IMR-90 (cell line): ENCODE measurements at places on chromosomes 1 and 21. TPM values are rescaled to one million over a fixed set of nuclear protein-coding genes. Genes with fewer than 3 reads are reported as not detected.

GRCh38 chr1:91476533-91477217, 24.0 kb upstream of the CDC7 start:
- DNase-seq = no peak
- no peak overlapping the region for H3K27ac ChIP-seq
- no peak overlapping the region for H3K4me3 ChIP-seq
- H3K27me3 ChIP-seq = no peaks in the 10 kb centered on the region; the same call in 1 of the 2 replicates

The HLX gene
- total RNA-seq = 3.9 and 4.3 TPM in 2 replicates

The CYP4X1 gene
- not detected in 2 replicates for total RNA-seq

DNA sequence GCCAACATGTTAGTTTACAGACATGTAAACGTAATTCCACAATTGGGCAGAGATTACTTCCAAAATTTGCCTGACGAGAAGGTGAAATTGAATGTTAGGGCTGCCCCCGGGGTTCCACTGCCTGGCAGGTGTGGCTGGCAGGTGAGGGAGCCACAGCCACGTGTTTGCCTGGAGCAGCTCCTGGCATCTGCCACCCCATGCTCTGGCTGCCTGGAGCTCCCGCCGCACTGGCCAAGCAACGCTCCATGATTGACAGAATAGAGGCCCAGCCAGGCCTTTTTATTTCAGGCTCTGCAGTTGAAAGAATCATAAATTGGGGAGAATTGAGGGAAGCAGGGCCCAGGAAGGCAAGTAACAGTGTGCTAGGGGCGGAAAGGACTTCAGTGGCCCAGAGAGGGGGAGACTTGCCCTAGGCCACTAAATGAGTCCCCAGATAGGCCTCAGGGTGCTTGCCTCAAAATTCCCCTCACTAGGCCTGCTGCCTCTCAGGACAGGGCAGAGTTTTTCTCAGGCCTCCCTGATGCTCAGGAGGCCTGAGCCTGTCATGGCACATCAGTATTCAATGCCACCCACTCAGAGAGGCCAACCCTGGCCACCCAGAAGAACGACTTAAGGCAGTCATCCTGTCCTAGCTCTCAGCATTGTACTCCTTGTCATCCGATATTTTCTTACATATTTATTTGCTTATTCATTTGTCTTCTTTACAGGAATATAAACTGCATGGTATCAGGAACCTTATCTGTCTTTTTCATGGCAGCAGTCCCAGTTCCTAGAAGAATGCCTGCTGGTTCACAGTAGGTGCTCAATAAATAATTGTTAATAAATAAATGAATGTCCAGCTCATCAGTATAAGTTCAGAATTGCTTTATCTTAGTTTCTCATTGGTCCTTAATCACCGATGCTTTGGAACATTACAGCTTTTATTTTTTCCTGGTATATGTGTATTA, 16.6 kb upstream of the S1PR1 start:
- H3K4me3 ChIP-seq = no peak overlapping the region
- no peaks in the 10 kb centered on the region for H3K27me3 ChIP-seq
- H3K27ac ChIP-seq = no peak overlapping the region
- no peaks in the 10 kb centered on the region for H3K4me1 ChIP-seq
- H3K36me3 ChIP-seq = no peaks in the 10 kb centered on the region

DNA sequence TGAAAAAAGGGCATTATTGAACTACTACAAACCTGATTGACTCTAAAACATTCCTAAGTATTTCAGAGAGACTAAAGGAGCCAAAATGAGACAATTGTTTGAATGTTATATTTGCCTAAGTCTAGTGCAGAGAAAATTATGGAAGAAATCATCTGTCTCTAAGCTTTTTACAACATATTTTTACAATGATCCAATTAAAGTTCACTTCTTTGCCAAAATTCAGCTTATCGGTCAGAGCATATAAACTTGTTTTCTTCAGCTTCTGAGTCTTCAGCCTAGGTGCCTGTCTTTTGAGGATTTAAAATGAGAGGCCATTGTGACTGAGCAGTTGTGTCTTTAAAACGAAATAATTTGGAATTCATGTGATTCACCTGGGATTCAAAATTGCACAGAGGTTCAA, 181.2 kb upstream of the SGIP1 start:
- no peak overlapping the region for H3K27ac ChIP-seq
- H3K36me3 ChIP-seq = peaks cover 9% of the 10 kb centered on the region; the same call in 1 of the 2 replicates
- H3K4me3 ChIP-seq = no peak overlapping the region

GRCh38 chr21:35491920-35492678, 443.0 kb upstream of the RUNX1 start:
- DNase-seq = no peak
- H3K27ac ChIP-seq = no peak overlapping the region
- no peaks in the 10 kb centered on the region for H3K36me3 ChIP-seq
- no peaks in the 10 kb centered on the region for H3K27me3 ChIP-seq
- no peak overlapping the region for H3K4me3 ChIP-seq

DNA sequence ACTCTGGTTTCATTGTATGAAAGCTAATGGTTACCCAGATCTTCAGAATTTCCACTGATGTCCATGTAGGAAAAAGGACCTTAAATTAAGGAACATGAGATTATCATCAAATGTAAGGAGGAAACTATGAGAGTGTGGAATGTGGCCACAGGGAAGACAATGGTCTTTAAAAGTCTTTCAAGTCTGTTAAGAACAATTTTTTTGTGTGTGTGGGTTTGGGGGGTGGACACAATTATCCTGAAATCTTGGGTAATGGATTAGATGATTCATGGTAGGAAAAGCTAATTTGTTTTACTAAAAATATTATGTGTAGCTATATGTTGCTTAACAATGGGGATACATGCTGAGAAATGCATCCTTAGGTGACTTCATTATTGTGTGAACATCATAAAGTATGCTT, 72.9 kb downstream of the PLA2G4A start:
- no peak for DNase-seq
- no peaks in the 10 kb centered on the region; the same call in 1 of the 2 replicates for H3K4me1 ChIP-seq
- H3K27me3 ChIP-seq = no peaks in the 10 kb centered on the region
- H3K36me3 ChIP-seq = no peaks in the 10 kb centered on the region

DNA sequence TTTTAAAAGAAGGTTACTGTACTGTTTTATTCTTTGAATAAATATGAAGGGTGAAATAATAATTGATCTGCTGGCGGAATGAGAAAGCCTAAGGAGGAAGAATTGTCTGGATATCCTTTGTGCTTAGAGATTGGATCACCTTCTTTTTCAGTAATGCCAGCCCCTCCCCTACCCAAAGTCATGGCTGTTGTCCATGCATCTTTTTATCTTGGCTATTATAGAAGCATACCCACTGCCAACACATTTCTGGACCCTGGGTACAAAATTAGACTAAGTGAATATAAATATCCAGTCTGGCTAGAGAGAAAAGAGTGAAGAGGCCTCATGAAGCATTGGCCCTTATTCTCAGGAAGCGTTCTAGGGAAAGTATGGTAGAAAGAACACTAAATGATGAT, 28.1 kb downstream of the AK4 start:
- peaks cover 4% of the 10 kb centered on the region; the same call in 1 of the 2 replicates for H3K27me3 ChIP-seq
- H3K4me1 ChIP-seq = peaks cover 11% of the 10 kb centered on the region; the same call in 1 of the 2 replicates
- no peak overlapping the region for H3K27ac ChIP-seq
- no peaks in the 10 kb centered on the region; the same call in 1 of the 2 replicates for H3K36me3 ChIP-seq
